ENCODE measurements at places on chromosomes 5 and 9.
A peak's percentile ranks its signal among the peaks of the same experiment; 100 is the strongest.

DNA sequence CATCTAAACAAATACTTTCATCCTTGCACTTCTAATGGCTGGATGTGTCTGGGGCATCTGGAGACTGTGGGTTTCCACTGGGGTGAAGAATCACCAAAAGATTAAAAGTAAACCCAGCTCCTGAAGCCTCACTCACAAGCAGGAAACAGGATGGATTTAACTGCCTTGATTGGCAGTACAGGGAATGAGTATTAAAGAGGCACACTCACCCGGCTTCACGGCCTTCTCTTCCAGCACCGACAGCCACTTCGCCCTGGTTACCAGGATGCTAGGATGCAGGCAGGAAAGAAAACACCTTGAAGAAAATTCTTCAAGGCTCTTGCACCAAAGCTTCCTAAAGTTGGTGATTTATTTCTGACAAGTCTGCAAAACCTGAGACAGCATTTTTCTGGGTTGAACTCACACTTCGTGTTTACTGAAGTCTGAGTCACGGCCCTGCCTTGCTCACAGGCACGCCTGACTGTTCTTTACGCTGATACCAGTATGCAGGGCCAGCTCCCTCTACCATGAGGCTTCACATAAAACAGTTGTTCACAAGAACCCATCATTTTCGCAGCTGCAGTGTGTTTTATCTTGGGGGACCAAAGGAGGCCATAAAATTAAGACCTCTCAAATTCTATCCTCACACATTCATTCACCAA is 56.5 kb upstream of the ZNF354A start:
- DNase-seq, result no peak

DNA sequence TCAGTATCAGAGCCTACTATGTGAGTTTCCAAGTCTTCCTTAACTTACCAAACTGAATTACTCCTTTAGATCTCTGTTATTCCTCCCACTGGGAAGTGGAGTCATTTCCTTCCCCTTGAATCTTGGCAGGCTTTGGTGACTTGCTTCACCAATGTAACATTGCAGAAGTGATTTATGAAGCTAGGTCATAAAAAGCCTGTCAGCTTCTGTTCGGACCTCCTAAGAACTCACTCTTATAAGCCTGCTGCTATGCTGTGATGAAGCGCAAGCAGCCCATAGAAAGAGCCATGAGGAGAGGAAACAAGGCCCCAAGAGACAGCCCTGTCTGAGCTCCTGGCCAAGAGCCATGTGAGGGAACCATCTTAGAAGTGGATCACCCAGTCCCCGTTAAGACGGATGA is 14.2 kb upstream of the FOXB2 start:
- no peak for DNase-seq

DNA sequence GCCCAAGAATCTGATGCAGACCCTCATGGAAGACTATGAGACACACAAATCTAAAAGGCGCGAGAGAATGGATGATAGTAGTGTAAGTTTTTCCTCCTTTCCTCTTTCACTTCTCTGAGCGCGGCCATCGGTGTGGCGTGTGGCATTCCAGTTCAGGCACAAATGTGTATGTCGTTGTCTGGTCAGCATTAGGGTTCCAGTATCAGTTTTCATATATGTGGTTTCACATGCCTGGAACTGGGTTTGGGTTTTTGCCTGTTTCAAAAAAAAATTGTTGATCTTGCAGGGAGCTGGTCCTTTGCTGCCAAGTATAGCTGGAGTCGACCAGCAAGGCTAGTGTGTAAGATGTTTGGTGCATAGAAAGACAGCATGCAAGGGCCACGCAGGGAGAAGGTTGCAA is 51.5 kb downstream of the C9orf152 start:
- DNase-seq, result no peak

DNA sequence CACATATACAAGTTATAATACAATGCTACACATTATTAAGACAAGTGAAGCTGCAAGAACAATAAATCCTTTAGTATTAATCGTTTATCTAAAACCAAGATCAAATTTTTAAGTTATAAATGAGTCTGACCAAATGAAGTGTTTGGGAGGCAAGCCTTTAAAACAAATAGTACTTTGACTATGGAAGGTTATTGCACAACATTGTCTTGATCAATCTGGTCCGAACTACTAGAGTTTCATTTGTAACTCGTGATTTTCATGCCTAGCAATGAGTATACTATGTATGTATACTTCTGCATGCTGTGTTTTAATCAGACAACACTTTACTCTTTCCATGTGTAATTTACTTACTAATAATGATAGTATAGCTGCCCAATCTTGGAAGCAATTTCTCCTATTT is 87.2 kb upstream of the GOLGA1 start:
- DNase-seq, result no peak

GRCh38 chr5:70440-70839 is 21.5 kb upstream of the PLEKHG4B start:
- no peak for DNase-seq

GRCh38 chr5:163624431-163624830 is 119.0 kb downstream of the MAT2B start:
- DNase-seq, result no peak

- no peak for DNase-seq
Measured at GRCh38 chr9:96204853-96205252, 97.1 kb downstream of the HSD17B3 start.

GRCh38 chr5:96615223-96615622 is 47.0 kb upstream of the CAST start:
- DNase-seq, result no peak

- DNase-seq, result no peak
Measured at GRCh38 chr9:134660407-134660806, 18.8 kb downstream of the COL5A1 start.

GRCh38 chr9:95629585-95629984 is 112.8 kb upstream of the PTCH1 start:
- DNase-seq, result no peak

- DNase-seq, result peak; percentile 27
Measured at GRCh38 chr9:35649431-35650340, 1.0 kb downstream of the SIT1 start.

- DNase-seq, result no peak
Measured at GRCh38 chr9:134055981-134056461, 11.8 kb downstream of the BRD3 start.

- no peak for DNase-seq
Measured at GRCh38 chr5:121325930-121326329, 525.8 kb upstream of the FTMT start.

DNA sequence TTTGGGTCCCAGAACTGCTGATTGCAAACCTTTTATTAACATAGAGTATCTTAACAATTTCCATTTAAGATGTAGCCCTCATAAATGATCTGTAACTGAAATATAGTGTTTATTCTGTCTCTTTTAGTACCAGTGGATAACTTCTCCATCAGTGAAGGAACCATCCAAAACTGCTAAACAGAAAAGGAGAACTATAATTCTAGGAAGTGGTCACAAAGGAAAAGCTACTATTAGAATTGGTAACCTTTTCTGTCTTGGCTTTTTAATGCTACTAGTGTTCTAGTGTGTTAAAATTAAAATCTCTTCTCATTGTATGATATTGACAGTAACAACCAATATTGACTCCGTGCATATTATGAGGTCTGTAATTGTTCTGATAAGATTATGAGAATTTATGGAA is 12.8 kb downstream of the CEP78 start:
- DNase-seq, result no peak

- DNase-seq, result no peak
Measured at GRCh38 chr5:148963664-148964063, 99.2 kb downstream of the SH3TC2 start.

DNA sequence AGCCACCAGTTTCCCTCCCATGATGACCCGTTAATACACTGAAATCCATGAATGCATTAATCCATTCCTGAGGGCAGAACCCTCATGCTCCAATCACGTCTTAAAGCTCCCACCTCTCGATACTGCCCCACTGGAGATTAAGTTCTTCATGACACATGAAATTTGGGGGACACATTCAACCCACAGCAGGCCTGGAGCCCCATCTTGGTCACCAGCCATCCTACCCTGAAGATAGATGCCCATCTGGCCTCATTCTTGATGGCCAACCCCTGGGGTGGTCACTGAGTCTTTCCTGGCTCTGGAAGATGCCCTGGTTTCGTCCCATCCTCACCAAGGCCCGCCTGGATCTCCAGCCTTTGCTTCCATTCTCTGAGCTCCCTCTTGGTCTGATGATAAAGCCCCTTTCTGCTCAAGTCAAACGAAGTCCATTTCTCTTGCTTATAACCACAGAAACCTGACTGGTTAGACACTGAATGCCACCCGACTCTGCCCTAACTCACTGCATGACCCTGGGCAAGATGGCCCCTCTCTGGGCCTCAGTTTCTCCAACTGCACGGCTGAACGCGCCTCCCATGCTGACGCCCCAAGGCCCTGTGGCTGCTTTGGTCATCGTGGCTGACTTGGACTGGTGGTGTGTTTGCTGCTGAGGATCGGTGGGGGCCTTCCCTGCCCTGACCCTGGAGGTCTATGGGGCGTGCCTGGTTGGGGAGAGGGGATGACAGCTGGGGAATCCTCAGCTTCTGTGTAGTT is 138.4 kb upstream of the IER5L start:
- DNase-seq, result no peak

DNA sequence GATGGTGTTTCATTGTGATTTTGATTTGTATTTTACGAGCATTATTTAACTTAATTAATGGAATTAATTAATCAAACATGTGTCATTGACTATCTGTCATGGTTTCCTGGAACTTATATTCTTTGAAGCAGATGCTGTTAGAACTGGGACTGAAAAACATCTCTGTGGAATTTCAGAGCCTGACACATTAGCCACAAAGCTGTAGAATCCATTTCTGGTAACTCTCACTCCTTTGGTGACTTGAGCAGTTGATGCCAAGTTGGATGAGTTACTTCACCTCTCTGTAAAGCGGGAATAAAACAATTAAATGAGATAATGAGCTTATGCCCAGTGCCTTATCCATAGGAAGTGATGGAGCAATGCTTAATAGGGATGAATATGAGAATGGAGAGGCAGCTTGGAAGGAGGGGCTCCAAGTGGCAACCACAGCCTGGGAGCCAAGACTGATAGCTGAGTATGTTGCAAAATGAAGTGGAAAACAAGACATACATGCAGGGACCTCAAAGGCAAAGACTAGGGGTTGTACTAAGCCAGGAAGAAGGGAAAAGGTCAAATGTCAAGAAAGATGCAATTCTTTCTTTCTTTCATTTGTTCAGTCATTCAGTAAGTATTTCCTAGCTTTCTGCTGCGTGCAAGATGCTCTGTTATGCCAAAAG is 23.1 kb upstream of the ADRA1B start:
- no peak for DNase-seq

DNA sequence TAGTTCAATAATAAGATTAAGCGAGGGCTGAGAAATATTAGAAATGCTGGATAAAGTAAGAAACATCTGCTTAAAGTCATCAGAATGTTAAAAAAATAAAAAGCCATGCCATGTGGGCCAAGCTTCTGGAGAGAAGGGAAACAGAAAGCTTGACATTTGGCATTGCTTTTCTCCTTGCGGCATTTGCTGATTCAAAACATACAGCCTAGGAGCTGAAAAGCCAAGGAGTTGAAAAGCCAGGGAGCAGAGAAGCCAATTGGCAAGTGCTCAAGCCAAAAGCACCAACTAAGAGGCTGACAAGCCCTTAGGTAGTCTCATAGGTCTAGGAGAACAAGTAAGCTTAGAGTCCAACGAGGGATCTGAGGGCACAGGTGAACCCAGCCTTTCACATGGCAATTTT is 754.3 kb downstream of the TLE4 start:
- no peak for DNase-seq

GRCh38 chr5:74235552-74235951 is 405.0 kb downstream of the ENC1 start:
- DNase-seq, result no peak

DNA sequence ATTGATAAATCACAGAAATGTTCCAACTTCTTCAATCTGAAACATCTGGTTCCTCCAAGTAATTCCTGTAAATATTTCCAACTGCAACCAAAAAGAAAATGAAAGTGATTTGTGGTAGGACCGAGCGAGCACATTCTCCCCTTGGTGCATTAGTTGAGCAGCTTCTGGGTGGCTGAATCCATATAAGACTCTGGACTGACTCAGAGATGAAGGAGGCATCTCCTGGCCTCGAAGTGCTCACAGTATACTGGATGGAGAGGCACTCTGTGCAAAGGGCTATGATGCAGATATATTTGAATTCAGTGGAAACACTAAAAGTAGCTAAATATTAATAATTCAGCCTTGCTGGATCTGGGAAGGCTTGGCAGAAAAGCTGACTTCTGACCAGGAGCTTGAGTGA is 265.0 kb downstream of the MARCHF11 start:
- DNase-seq, result no peak

- peak; percentile 16 for DNase-seq
Measured at GRCh38 chr9:126471084-126471624, 142.6 kb upstream of the LMX1B start.

DNA sequence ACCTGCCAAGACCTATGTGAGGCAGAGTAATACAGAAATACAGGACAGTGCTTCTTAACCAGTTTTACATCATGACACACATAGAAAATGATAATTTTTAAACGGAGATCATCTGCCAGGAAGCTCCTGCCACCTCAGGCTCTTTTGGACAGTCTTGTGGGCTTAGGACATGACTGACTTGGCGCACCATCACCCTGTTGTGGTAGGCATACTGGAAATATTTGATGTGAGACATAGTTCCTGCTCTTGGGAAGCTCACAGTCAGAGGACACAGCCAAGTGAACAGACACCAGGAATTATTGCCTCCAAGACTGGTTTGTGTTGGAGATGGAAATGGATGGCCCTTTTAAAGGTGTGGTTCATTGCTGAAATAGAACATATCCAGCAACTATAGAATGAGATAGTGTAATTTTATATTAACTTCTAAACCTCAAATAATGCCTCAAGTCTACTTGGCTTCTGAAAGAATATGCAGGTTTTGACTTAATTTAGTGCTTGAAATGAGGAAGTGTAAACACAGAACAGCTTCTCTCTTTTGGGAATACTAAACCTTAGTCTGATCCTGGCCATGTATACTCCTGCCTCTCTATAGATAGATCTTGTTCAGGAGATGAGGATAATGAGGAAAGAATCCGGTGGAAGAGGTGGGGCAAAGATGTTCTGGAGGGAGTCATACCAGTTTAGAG is 19.7 kb downstream of the CPEB4 start:
- no peak for DNase-seq

GRCh38 chr5:64147849-64148441 is 17.7 kb upstream of the RNF180 start:
- DNase-seq, result no peak

- DNase-seq, result no peak
Measured at GRCh38 chr5:118533156-118533555, 455.2 kb downstream of the DTWD2 start.
